ENCODE measurements at places on chromosomes 2 and 18. TPM values are rescaled to one million over a fixed set of nuclear protein-coding genes. Genes with fewer than 3 reads are reported as not detected.

COL4A4 gene
- total RNA-seq, result 2.2 TPM

- H3K4me1 ChIP-seq, result peaks cover 10% of the 10 kb centered on the region
- H3K36me3 ChIP-seq, result no peaks in the 10 kb centered on the region
- no peaks in the 10 kb centered on the region for H3K27me3 ChIP-seq
- H3K4me3 ChIP-seq, result no peak overlapping the region
- DNase-seq, result peak; percentile 27
- no peak overlapping the region for H3K27ac ChIP-seq
Measured at GRCh38 chr18:45652303-45653080, 37.2 kb downstream of the SLC14A2 start.

GRCh38 chr2:11743846-11744553, 2.4 kb upstream of the LPIN1 start:
- peak overlapping the region; percentile 34 for H3K4me3 ChIP-seq
- H3K27ac ChIP-seq, result no peak overlapping the region
- H3K4me1 ChIP-seq, result peaks cover 9% of the 10 kb centered on the region
- no peaks in the 10 kb centered on the region for H3K36me3 ChIP-seq

DNA sequence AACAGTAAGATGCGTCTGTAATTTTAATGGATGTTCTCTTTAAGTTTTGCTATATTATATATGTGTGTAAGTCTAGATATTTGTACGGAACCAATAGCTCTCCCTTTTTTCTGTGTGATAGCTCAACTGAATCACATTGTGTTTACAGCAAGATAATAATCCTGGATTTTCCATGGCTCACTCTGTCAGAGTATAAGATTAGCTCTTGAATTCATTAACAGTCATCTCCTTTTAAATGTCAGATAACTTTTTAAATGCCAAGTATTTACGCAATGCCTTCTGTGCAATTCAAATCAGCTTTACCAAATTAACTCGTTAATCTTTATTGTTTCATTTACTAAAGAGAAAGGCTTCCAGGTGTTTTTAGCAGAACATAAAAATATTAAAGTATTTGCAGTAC, 76.9 kb downstream of the KIAA2012 start:
- H3K27ac ChIP-seq, result peak overlapping the region; percentile 89
- peak overlapping the region; percentile 65 for H3K4me3 ChIP-seq
- no peaks in the 10 kb centered on the region for H3K27me3 ChIP-seq
- no peaks in the 10 kb centered on the region for H3K36me3 ChIP-seq

DNA sequence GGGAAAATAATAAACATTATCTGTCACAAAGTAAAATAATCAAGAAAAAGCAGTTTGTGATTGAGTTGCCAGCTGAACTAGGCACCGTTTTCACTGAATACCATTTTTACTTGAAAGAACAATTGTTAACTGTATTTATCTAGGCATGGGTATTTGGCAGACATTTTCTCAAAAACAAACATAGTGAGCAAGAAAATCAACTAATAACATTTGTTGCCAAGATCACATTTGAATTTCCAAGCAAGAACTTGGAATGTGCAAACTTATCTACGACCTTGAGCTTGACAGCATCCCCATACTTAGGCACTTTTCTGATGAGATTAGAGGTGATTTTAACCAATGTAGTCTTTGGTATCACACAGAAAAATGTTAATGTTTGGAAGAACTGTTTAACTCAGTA, 16.7 kb downstream of the SS18 start:
- no peak overlapping the region for H3K27ac ChIP-seq
- H3K36me3 ChIP-seq, result peaks cover 95% of the 10 kb centered on the region
- H3K27me3 ChIP-seq, result no peaks in the 10 kb centered on the region
- DNase-seq, result no peak
- no peak overlapping the region for H3K4me3 ChIP-seq

DNA sequence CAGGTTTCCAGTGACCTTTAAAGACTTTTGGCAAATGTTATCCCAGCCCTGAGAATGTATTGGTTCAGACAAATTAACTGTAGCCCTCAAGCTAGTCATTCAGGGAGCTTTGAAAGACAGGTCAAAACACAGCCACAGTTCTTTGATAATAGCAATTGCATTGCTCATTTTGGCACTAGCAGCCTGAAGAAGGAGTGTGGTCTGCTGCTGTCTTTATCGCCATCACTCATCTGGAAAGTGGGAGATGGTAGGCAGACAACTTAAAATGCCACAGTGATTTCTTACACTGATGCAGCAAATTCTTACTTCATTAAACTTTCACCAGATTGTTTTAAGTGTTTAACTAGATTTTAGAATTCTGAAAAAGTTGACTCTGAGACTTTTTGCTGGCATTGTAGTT, 47.2 kb downstream of the DOK6 start:
- DNase-seq, result no peak
- no peak overlapping the region for H3K4me3 ChIP-seq
- no peaks in the 10 kb centered on the region for H3K27me3 ChIP-seq
- no peak overlapping the region for H3K27ac ChIP-seq
- no peaks in the 10 kb centered on the region for H3K4me1 ChIP-seq

USP40 gene
- 12.9 TPM for total RNA-seq

TNFRSF11A gene
- 15.2 TPM for total RNA-seq

DNA sequence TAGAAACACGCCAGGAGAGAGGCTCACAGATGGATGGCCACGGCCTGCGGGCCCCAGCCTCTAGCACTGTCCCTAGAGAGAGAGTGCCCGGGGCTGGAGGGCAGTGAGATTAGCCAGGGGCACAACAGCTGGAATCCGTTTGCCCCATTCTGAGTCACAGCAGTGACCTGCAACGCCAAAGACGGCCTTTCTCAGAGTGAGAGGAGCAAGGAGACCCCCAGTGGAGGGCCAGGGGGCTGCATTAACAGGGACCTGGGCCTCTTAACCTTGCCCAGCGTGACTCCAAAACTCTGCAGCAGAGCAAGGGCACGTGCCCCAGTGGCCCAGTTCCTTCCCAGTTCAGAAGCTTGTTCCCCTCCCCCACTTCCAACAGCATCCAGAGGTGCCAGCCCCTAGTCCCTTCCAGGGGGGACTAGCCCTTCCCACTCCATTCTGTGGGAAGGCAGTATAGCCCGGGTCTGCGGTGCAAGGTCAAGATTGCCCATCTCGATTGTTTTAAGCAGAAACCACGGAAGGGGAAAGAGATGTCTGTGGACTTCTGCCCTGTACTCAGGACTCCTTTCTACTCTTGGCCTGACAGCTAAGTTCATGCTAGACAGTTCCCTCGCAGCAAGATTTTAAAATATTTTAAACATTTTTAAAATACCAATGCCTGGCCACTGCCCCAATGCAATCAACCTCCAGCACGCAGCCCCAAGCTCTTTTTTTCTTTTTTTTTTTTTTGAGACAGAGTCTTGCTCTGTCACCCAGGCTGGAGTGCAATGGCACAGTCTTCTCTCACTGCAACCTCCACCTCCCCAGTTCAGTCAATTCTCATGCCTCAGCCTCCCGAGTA, 50.9 kb upstream of the BIN1 start:
- H3K36me3 ChIP-seq, result no peaks in the 10 kb centered on the region
- H3K4me1 ChIP-seq, result no peaks in the 10 kb centered on the region
- DNase-seq, result peak; percentile 92
- no peak overlapping the region for H3K27ac ChIP-seq
